ENCODE measurements at places on chromosomes 16 and 17. TPM values are rescaled to one million over a fixed set of nuclear protein-coding genes. Genes with fewer than 3 reads are reported as not detected.

STX1B gene
- total RNA-seq: not detected

ERCC4 gene
- total RNA-seq: 3.9 TPM

KRTAP3-1 gene
- not detected for total RNA-seq

SLC25A10 gene
- total RNA-seq: 20.3 TPM

SLFN14 gene
- total RNA-seq: not detected

HP gene
- total RNA-seq: not detected

SLC16A11 gene
- total RNA-seq: 0.38 TPM

CCL5 gene
- 0.26 TPM for total RNA-seq

RCVRN gene
- not detected for total RNA-seq

DPEP1 gene
- not detected for total RNA-seq

IQCK gene
- 1.3 TPM for total RNA-seq

SLC12A3 gene
- not detected for total RNA-seq

DNAH9 gene
- total RNA-seq: under 0.01 TPM

MYCBPAP gene
- 0.13 TPM for total RNA-seq

DHRS7C gene
- not detected for total RNA-seq

PTRH2 gene
- total RNA-seq: 37.4 TPM

TEKT5 gene
- 0.53 TPM for total RNA-seq

CPPED1 gene
- total RNA-seq: 8.8 TPM

FAM20A gene
- total RNA-seq: 0.26 TPM

KRT25 gene
- not detected for total RNA-seq

BAIAP2 gene
- 60.3 TPM for total RNA-seq

TMC5 gene
- 3.5 TPM for total RNA-seq

GJD3 gene
- total RNA-seq: 0.53 TPM

OTOP2 gene
- under 0.01 TPM for total RNA-seq

FSCN2 gene
- 1.3 TPM for total RNA-seq

RAB40B gene
- total RNA-seq: 4.9 TPM

ASPA gene
- total RNA-seq: not detected

MYL4 gene
- total RNA-seq: not detected

CSH1 gene
- total RNA-seq: not detected

ANKFN1 gene
- total RNA-seq: 0.13 TPM

MTHFSD gene
- total RNA-seq: 19.7 TPM

ATP2C2 gene
- total RNA-seq: 32.1 TPM

FOXN1 gene
- total RNA-seq: 0.38 TPM

GUCY2D gene
- 0.13 TPM for total RNA-seq

CYGB gene
- total RNA-seq: 2.1 TPM

ABHD15 gene
- total RNA-seq: 6.3 TPM

NAGS gene
- 25.3 TPM for total RNA-seq

CCDC137 gene
- total RNA-seq: 10.2 TPM

BCO1 gene
- total RNA-seq: not detected

WDR45B gene
- total RNA-seq: 90.8 TPM

DRC3 gene
- 0.13 TPM for total RNA-seq

CES3 gene
- 6.3 TPM for total RNA-seq

MFAP4 gene
- not detected for total RNA-seq

NLRC3 gene
- not detected for total RNA-seq

ENPP7 gene
- not detected for total RNA-seq

NRN1L gene
- total RNA-seq: not detected

Data from bronchial epithelial cell (primary cell).